Stimulated activated naive CD4-positive, alpha-beta T cell (primary cell): ENCODE measurements at places on chromosomes 2 and 18.

DNA sequence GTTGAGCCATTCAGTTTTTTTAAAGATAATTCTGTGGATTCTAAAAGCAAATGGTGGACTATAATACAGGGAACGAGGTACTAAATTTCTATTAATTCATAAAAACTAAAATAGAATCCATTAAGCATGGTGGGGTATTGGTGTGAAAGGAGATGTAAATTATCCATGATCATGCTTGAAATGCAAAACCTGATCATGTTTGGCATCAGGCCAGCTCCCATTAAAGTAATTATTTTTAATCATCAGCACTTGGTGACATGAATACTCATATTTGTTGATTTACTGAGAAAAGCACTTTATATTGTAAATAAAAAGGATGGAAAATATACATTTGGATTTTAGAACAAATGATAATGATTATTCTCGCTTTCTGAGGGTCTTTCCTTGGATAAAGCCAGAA lies 232.3 kb upstream of the MEIS1 start:
- no peak for DNase-seq

DNA sequence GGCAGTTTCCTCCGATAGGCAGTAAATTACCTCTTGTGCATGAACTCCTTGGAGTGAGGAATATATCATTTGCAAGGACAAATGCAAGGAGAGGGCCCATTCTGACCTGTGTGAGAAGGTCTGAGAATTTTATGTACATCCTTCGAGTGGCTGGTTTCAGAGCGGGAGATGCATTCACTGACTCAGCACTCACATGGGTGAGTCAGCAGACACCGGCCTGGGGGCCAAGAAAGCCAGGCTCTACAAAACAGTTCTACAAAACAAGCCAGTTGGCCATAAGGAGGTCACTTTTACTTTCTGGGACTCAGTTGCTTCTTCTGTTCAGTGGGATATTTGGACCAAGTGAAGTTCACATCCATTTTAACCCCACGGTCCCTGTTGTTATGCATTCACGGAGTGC lies 35.3 kb downstream of the CYP26B1 start:
- DNase-seq, result no peak

DNA sequence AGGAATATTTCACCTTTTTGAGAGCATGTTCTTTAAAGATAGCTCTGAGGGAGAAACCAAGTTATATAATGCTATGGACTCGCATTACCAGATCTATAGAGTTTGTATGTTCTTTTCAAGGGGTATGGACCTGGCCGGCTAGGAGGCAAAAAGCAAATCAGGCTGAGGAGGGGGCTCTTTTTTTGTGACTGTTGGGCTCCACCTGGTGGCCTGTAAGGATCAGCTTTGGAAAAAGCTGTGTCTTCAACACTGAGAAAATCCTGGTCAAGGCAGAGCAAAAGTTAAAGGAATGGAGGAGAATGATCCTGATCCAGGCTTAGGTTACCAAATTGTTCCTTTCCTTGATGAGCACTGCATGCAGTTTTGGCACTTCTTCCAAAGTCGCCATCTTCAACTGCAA lies 180.5 kb downstream of the DIS3L2 start:
- DNase-seq, result peak; percentile 5

- no peak for DNase-seq
These were observed 24.3 kb upstream of the MOCOS start for GRCh38 chr18:36162981-36163380.

DNA sequence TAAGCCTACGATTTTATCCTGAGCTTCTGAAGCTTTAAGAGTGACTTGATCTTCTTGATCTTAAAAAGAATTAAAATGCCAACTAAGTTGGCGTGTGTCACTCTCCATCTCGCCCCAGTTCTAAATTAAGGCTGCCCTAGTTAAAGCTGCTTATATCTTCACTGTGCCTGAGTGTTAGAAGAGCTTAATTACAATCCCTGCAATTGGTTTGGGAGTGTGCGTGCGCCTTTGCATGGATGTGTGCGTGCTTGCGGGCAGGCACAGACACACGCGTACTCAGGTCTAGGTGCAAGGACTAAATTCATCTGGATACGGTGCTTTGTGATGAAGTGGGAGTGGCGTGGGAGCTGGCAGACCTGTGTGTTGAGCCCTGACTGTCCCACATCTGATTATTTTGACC lies 201.5 kb downstream of the FAM210A start:
- DNase-seq, result no peak

DNA sequence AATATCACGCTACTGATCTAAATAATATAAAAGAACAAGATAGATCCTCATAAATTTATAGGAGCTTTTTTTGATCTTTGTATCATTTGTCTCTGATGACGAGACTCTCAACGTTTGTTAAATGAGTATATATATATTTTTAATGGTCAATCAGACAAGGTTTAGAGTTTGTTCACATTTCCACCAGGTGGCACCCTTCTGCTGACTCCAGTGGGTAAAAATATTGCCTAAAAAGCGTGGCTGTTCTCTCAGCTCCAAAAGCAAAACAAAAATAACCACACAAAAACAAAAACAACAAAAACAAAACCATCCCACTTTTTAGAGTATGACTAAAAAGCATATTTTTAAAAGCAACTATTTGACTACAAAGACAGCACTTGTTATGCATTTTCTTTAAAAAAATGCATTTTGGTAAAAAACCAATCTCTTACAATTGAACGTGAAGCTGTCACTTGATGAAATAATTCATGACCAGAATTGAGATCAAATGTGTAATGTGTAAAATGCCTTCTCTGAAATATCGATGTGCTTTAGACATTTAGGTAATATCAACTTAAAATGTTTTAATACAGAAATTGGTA lies 723.2 kb downstream of the DPP10 start:
- no peak for DNase-seq

- DNase-seq, result no peak
These were observed 142.7 kb downstream of the CYP26B1 start for GRCh38 chr2:72004976-72005375.

GRCh38 chr18:62510789-62511188 lies 12.0 kb upstream of the ZCCHC2 start:
- no peak for DNase-seq
